ENCODE measurements at places on chromosomes 2 and 18.
A peak's percentile ranks its signal among the peaks of the same experiment; 100 is the strongest.

DNA sequence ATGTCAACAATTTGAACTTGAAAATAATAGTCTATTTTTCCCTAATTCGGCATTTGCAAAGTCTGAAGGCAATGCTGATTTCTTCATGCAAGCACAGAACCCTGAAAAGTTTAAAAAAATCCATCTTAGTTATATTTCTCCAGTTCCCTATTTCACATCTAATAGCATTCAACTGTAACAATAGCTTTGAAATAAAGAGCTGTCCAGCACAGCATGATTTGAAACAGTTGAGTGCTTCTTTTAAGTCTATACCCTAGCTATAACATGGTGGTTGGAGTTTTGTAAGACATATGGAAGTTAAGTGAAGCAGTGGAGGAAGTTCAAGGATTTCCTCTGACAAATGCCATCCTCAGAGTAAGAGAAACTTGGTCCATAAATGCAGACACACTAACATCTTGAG is 691.9 kb downstream of the ERBB4 start:
- no peak for DNase-seq

DNA sequence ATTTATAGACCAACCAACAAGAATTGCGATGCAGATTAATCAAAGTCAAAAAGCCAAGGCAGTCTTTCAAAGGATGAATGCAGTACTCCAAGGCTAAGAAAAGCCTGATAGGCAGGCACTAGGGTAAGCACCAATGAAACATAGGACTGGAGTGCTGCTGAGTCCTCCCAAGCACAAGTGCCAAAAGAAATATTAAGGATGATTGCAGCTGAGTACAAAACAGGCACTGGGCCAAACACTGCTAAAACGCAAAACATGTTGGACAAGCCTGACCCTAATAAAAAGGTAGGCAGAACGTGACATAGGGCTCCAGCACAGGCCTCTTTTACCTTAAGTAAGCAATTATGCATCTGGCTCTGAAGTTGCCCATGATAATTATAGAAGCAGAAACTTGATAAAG is 160.1 kb upstream of the LRP1B start:
- no peak for DNase-seq

- DNase-seq: no peak
Observed at GRCh38 chr2:221282386-221282785, 289.7 kb downstream of the EPHA4 start.

DNA sequence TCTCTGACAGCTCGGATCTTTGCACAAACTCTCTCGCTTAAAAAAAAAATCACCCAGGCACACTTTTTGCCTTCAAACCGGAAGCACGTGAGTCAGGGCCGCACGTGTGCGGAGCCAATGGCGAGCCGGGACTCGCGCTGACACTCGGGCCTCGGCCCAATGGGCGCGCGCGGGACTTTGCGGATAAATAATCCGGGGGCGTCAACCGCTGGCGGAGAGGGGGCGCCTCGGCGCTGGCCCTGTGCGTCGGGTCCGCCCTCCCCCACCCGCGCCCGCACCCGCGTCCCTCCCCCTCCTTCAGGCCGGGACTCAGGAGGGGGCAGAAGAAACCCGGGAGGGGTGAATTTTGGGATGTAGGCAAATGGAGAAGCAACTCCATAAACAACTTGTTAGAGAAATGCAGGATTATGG is 319 bp upstream of the EN1 start:
- peak; percentile 31 for DNase-seq

- DNase-seq: no peak
Observed at GRCh38 chr2:173462892-173463840, 108.5 kb downstream of the CDCA7 start.

GRCh38 chr2:34997779-34998178 is 1357.8 kb upstream of the CRIM1 start:
- DNase-seq: no peak

GRCh38 chr18:38458698-38459097 is 893.1 kb upstream of the CELF4 start:
- no peak for DNase-seq

- no peak for DNase-seq
Observed at GRCh38 chr2:108451976-108452375, 3.0 kb downstream of the GCC2 start.

- DNase-seq: no peak
Observed at GRCh38 chr2:11743366-11743765, 3.1 kb upstream of the LPIN1 start.

- no peak for DNase-seq
Observed at GRCh38 chr2:25885933-25886332, 7.6 kb upstream of the ASXL2 start.

GRCh38 chr2:118967124-118967880 is 25.3 kb downstream of the MARCO start:
- DNase-seq: no peak

GRCh38 chr2:38723173-38723572 is 28.0 kb downstream of the SRSF7 start:
- DNase-seq: peak; percentile 28

DNA sequence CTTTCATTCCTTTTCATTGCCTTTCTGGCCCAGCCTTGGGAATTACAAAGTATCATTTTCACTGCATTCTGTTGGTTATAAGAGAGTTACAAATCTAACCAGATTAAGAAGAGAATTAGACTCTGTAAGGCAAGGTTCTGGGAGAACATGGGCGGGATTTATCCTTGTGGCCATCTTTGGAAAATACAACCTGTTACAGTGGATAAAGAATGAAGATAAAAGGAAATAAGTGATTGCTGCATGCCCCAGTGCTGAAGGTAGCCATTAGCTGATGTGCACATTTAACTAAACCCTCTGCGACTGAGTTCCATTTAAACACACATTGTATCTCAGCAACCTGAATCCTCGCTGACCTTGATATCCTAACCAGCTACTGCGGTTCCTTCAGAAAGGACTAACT is 93.4 kb downstream of the SMC6 start:
- DNase-seq: no peak

DNA sequence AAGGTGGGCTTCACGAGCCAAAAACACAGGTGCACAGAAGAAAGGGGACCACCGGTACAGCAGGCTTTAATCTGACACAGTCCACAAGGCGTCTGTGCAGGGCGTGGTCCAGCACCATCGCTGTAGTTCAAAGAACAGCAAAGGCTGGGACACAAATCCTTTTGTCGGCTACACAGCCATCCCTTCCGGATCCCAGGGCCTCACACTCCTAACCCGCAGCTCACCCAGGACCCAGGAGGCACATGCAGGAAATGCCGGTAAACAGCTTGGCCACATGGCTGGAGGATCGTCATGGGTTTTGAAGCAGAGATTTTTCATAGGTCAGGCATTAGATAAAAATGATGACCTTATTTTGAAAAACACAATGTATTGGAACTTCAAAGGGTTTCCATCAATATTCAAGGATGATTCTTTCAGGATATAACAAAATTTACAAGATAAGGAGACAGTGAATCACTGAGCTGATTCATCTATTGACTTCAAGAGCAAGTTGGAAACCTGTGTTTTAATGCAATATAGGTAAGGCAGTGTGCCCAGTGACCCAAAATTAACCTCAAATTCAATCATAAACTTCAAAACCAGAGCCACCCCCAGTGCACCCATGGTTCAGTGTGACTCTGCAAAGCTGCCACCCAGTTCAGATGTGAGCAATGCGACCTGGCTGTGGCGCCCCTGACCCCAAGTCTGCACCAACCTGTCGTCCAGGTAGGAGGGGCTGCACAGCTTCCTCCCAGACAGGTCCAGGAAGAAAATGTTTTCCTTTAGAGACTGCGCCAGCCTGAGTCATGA is 74.4 kb downstream of the TMEM18 start:
- no peak for DNase-seq

DNA sequence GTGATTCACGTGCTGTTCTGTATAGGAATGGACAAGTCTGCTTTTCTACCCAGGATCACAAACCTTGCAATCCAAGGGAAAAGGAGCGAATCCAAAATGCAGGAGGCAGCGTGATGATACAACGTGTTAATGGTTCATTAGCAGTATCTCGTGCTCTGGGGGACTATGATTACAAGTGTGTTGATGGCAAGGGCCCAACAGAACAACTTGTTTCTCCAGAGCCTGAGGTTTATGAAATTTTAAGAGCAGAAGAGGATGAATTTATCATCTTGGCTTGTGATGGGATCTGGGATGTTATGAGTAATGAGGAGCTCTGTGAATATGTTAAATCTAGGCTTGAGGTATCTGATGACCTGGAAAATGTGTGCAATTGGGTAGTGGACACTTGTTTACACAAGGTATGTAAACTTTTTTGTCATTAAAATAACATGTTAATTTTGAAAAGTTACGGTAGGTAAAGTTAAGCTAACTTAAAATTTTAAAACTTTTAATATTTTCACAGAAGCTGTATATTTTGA is 33.0 kb downstream of the PPM1B start:
- DNase-seq: no peak

DNA sequence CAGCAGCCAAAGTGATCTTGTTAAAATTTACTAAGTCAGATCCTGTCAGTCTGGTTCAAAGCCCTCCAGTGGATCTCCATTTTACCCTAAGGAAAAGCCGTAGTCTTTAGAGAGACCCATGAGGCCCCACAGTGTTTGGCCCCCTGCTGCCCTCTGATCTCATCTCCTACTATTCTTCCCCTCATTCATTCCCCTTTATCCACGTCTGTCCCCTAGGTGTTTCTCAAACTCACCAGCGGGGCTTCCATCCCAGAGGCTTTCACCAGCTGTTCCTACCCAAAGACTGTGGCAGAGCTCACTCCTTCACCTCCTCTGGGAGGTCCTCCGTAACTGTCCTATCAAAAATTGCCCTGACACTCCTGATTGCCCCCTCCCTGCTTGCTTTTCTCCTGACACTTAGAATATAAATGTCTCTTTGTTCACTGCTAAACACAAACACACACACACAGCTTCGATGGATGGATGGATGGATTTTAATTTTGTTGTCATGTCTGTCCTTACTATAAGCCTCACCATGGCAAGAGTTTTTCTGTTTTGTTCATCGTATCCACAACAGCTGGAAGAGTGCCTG is 26.1 kb downstream of the LIMS1 start:
- no peak for DNase-seq

DNA sequence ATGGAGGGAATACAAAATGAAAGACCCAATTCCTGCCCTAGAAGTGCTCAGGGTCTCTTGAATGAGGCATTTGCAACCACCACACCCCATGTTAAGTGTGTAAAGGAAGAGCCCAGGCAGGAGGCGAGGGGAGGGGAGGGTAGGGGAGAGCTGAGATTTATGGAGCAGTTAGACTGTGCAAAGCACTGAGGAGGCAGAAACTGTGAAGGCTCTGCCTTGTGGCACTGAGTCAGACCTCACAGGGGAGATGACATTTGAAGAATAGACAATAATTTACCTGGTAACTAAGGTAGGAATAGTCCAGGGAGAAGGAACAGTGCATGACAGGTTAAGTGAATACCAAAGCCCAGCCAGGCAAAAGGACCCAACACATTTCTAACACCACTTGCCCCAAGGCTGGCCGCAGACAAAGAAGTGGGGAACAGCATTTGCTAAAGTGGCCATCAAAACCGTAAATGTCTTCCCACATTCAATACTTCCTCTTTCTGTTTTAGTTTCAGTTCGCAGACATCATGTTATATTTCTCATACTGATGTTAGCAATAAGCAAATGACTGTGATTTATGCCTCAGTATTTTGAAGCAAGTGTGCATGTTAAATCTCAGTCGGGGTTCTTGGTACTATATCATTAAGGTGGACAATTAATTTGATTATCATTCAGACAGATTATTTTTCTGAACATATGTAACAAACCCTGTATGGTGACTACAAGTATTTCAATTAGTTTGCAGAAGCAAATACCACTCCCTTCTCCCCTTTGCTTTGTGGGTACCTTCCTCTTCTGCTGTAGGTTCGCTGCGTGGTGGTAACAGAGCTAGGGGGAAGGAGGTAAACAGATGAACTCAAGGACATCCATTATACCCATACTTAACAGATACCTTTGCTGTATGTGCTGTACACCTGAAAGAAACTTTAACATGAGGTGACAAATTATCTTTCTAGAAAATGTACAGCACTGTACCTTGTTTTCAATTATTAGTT is 27.5 kb downstream of the CDH20 start:
- peak; percentile 26 for DNase-seq

DNA sequence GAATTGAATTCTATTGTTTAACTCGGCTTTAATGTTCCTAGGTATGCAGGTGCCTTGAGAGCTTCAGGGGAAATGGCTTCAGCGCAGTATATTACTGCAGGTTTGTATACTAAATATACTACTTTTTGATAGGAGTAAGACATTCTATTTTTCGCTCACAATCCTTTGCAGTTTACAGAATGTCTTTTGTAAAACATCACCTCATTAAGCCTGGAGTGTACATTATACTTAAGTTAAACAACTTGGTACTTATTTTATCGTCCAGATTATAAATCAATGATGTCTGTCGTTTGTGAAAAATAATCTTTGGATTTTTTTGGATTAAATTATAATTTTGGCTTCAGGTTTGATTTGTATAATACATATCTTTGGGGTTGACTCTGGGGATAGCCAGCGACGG is 34.4 kb downstream of the USP14 start:
- DNase-seq: no peak

DNA sequence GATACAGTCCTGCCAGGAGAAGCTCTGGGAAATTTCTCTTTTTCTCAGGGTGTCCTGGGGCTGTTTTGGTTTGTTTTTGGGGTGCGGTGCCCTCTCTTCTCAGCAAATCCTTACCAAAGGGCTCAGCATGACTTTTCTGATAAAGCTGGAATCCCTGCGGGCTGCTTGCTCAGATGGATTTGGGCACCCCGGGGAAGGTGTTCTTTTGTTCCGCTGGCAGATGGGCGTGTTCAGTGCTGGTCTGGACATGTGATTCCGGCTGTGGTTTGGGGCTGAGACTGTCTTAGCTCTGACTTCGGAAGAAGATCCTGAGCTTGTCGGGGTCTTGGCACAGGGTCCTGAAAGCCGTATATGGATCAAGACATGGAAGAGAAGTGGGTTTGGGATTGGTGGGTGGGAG is 134.2 kb upstream of the SPRED2 start:
- DNase-seq: no peak

DNA sequence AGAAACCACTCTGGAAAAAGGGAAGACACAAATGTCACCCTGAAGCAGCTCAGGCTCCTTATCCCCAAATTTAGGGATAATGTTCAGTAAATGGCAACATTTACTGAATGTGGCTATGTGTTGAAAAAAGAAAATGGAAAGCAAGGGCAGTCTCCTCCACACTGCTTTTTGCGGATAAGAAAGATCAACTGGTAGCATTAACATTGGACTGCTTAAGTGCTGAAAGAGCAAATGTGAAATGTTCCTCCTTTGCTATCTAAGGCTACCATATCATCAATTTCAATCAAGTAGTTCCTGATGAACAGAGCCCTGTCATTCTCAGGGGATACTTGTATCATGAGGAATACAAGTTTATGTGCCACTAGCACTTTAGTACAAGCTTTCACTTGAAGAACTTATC is 12.5 kb downstream of the FBXO11 start:
- no peak for DNase-seq

DNA sequence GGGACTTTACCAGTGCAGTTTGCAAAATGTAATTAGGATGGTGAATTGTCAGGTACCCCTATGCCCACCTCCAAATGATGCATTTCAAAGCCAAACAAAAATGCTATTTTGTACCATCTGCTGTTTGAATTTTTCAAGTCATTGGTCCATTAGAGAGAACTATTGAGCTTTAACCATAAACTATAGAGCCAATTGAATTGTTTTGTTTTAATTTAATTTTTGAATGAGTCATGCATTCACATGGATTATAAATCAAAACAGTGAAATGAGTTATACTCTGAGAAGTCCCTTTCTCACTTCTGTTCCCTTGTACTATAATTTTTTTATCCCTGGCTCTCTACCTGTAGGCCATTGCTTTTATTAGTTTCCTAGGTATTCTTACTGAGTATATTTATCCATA is 140.6 kb upstream of the LYPD6 start:
- no peak for DNase-seq

- DNase-seq: no peak
Observed at GRCh38 chr18:36454848-36455458, 157.4 kb downstream of the FHOD3 start.

GRCh38 chr2:11949732-11950523 is 203.5 kb downstream of the LPIN1 start:
- DNase-seq: no peak
